EH (cell line): ENCODE measurements at places on chromosomes 16 and 17.

DNA sequence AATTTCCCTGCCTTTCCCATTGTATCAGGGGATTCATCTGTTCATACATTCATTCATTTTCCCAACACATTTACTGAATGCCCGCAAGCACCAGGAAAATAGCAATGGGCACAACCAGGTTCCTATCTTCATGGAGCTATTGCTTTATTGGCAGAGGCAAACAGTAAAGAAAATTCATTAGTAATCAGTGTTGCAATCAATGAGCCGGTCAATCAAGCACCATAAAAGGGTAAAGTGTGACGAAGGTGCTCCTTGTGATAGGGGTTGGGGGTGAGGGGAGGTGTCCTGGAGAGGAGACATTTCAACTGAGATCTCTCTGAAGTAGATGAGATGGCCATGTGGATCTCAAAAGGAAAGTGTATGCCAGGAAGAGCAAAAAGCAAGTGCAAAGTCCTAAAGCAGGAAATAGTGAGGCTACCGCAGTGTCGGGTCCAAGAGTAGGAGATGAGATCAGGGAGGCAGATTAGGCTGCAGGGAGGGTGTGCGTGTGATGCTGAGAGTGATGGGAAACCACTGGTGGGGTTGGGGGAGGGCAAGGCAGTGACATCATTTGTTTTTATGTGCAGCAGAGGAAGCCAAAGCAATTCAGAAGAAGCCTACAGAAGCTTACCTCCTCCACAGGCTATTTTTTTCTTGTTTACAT, 28.4 kb downstream of the CDH13 start:
- DNase-seq = peak; percentile 98

GRCh38 chr17:37405955-37406634, 541 bp downstream of the ACACA start:
- DNase-seq = no peak

GRCh38 chr16:69319381-69319780, 8.2 kb downstream of the VPS4A start:
- DNase-seq = no peak

GRCh38 chr16:17379121-17379571, 91.6 kb downstream of the XYLT1 start:
- DNase-seq = peak; percentile 94

DNA sequence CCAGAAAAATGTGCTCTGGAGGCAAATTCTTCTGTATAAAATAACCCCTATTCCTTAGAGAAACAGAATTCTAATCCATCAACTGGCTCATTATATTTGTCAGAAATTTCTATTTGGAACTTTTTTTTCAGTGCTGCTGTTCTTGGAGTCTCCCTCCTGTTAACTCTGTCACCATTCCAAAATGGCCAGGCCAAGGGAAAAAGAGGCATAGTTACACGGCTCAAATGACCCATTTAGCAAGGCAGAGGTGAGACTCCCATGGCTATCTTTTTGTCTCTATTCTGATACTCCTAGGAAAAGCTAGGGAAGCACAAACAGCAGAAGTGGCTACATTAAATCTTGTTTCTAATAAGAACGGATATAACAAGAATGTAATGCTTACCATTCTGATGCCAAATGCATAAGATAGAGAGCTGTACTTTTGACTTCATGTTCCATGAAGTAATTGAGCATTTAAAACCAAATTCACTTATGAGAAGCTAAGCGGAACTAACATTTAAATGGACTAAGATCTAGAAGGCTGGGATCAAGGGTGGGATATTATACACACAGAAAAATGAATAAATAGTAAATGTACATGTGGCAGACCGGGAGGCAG, 64.4 kb upstream of the CORO6 start:
- DNase-seq = no peak
